ENCODE measurements at places on chromosomes 7 and 10.
A peak's percentile ranks its signal among the peaks of the same experiment; 100 is the strongest.

- peak; percentile 26 for DNase-seq
Observed at GRCh38 chr7:29588900-29589696, 25.5 kb downstream of the PRR15 start.

GRCh38 chr10:95837356-95837776 is 70.4 kb upstream of the CC2D2B start:
- DNase-seq: no peak

DNA sequence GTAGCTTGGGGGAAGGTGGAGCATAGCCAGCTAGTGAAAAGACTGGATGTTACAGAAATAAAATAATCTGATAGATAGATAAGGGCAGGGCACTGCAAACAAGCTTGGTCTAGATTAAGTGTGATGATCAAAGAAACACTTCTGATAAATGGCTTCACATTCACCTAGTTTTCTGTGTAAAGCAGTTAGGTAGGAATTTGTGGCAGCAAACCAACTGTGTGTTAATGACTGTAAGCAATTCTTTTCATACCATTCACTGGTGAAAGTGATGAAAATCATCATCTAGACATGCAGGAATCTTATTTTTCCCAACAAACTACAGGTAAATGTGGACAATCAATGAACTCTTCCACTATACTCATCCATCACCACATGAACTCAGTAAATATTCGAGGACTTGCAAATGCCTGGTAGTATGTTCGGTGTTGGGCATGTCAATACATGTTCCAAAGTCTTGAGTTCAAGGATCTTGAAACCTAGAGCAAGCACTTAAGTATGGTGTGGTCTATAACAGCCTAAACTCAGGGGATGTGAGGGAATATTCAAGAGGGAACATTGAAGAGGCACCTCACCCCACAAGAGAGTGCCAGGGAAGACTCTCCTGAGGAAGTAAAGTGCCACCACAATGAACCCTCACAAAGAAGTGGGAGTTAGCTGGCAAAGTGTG is 20.5 kb downstream of the PON3 start:
- no peak for DNase-seq

DNA sequence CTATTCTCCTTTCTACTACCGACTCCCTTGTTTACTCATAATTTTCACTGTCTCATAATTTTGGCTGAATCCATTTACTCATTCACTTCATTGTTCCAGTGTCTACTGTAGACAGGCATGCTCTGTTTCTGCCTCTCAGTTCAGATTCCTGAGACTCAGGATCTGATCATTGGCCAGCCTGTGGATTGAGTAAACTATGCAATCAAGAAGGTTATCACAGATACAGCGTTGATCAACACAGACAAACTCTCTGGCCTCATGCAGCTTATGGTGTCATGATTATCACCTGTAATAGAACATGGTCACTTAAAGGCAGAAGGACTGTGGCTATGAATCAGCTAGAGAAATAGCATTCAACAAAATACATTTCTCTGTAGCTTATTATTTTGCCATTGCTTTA is 86.0 kb downstream of the SEMA3E start:
- DNase-seq: no peak

- DNase-seq: no peak
Observed at GRCh38 chr7:138964624-138965436, 16.4 kb downstream of the KIAA1549 start.

DNA sequence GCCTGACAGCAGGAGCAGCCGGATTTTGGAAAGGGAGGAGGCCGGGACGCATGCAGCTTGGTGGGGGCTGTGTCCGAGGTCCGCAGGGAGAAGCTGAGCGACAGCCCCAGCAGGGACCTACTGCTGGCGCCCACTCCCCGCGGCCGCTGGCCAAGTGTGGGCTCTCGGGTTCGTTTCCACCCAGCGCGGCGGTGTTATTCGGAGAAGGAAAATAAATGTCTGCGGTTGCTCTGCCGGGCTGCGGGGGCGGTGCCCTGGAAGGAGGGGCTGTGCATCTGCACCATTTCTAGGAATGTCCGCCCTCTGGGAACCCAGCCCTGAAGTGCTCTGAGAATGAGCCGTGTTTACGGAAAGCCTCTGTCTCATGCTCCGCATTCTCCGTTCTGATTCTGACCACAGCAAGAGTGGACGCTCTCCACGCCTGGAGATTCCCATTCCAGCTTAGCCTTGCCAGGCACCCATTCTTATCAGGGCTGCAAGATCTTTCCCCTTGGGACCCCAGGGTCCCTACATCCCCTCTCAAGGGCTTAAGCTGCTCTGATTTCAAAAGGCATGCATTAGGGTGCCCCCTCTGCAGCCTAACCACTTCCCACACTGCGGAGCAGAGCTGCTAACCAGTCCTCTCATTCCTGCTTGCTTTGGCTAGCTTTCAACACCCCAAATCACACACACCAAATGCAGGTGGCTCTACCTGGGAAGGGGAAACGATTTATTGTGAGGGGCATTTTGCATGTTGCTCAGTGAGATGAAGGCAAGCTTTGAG is 256.6 kb upstream of the GLI3 start:
- DNase-seq: no peak
